ENCODE measurements at places on chromosomes 2 and 18. TPM values are rescaled to one million over a fixed set of nuclear protein-coding genes. Genes with fewer than 3 reads are reported as not detected.

The ATAD2B gene
- total RNA-seq: 22.5 TPM

The GCFC2 gene
- 30.3 TPM for total RNA-seq

The DOK6 gene
- 0.57 TPM for total RNA-seq

The HDHD2 gene
- total RNA-seq: 34.1 TPM

The TFPI gene
- total RNA-seq: 16.1 TPM

Measured in thymus (tissue), 14 donors.